ENCODE measurements at places on chromosomes 5 and 9. TPM values are rescaled to one million over a fixed set of nuclear protein-coding genes. Genes with fewer than 3 reads are reported as not detected.

GRCh38 chr9:98767915-98768314, 28.4 kb downstream of the ANKS6 start:
- DNase-seq, result no peak

The SLC34A1 gene
- not detected for polyA plus RNA-seq

DNA sequence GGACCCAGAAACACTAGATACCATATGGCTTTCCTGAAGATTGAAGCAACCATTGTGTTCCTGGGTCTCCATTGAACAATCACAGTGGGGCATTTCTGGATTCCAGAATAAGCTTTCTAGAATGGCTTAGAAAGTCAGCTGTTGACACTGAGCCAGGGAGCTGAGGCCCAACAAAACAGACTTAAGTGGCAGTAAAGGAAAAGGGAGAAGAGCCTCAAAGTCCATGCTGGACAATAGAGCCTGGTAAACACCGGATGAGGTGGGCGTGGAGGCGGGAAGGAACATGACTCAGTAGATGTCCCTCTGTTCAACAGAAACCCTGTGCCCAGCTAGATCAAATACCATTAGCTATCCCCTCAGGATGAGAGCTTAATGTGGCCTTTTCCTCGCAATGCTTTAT, 14.8 kb downstream of the SPARC start:
- no peak for DNase-seq

- DNase-seq, result no peak
These were observed 54.6 kb downstream of the AHRR start for GRCh38 chr5:375921-376798.

DNA sequence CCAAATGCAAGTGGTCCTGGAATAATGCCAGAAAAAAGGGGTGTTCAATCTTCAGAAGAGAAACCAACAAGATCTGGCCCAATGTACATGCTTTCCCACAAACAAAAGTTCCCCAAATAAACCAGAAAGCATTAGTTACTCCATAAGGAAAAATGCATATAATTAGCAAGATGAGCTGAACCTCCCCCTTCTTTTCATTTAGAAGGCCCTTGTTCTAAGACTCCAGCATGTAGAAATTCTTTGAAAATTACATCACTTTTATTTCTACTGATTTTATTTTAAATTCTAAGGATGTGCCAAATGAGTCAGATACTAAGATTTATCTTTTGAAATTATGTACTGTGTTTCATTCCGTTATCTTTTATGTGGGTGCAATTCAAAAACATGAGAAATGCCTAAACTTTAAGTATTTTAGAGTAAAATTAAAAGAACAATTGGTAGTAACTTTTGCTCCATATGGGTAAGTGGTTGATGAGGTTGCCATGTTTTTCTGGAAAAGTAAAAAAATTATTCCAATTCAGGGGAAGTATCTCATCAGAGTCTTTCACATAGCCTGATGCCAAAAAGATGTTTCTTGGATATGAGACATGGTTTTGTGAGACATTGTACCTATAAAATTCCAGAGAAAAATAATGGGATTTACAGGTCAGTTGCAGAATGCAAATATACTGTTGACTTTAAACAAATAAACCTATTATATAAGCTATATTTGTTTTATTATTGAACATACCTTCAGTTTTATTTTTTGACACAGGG, 106.5 kb upstream of the CCDC112 start:
- no peak for DNase-seq

The MPDZ gene
- not detected for polyA plus RNA-seq

The FAM221B gene
- polyA plus RNA-seq, result 0.11 TPM

DNA sequence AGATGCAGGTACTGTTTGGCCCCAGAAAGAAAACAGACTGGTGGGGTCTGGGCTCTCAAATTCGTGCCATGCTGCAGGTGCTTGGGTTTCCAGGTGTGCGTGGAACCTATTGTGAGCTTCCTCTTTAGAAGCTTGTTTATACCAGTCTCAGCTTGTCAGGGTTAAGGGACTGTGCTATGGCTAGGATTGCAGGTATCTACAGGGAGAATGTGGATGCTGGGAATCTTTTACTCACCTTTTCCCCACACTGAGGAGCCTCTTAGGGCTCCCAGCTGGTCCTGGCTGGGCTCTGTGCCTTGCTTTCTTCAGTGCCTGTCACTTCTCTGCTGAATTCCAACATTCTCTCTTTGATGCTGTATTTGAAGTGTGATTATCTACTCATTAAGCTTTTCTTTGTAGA, 111.8 kb downstream of the WDR70 start:
- DNase-seq, result no peak

DNA sequence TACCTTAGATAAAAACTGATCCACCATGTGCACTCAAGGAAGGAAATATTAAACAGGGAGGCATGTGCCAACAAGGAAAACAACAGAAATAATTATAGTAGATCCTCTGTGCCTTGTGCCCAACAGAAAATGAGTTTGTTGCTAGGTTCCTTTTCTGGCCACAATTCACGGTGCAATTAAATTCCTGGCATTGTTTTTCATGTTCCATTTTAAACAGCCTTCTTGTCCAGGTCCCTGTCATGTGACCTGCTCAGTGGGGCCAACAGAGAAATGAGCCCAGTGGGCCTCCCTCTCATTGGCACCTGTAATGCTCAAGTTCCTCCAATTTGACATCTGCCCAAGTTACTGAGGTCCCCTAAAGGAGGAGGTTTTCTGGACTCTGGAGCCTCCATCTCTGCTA, 56.5 kb downstream of the SPOCK1 start:
- DNase-seq, result no peak

GRCh38 chr9:133813749-133814585, 75.8 kb upstream of the SARDH start:
- no peak for DNase-seq

The HSPB3 gene
- polyA plus RNA-seq, result not detected

DNA sequence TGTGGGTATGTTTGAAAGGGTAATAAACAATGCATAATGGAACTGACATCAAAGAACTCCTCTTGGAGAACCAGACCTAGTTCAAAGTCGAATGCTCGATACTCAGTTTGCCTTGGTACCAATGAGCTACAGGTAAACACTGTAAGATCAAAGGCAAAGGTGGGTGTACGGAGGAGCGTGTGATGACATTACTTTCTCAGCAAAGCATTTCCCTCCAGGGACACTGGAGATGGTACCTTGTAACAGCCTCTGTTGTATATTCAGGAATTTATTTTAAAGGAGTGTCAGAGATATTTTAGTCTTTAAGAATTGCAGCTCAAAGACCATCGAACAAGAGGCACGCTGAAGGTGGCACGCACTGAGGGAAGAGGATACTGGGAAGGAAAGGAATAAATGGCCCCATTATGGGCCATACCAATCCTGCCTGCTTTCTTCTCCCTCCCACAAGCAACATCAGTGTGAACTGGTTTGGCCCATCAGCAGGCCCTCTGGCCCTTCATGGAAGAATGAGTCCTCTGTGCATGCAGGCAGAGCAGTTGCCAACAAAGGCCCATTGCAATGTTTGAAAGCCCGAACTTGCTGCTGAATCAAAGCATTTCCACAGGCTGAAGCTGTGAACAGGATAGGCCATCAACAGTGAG, 410.2 kb downstream of the ACTL7B start:
- no peak for DNase-seq

The PCDHB15 gene
- not detected for polyA plus RNA-seq

Data from CD14-positive monocyte (primary cell).